Panc1 (cell line): ENCODE measurements at places on chromosomes 13 and 19.

DNA sequence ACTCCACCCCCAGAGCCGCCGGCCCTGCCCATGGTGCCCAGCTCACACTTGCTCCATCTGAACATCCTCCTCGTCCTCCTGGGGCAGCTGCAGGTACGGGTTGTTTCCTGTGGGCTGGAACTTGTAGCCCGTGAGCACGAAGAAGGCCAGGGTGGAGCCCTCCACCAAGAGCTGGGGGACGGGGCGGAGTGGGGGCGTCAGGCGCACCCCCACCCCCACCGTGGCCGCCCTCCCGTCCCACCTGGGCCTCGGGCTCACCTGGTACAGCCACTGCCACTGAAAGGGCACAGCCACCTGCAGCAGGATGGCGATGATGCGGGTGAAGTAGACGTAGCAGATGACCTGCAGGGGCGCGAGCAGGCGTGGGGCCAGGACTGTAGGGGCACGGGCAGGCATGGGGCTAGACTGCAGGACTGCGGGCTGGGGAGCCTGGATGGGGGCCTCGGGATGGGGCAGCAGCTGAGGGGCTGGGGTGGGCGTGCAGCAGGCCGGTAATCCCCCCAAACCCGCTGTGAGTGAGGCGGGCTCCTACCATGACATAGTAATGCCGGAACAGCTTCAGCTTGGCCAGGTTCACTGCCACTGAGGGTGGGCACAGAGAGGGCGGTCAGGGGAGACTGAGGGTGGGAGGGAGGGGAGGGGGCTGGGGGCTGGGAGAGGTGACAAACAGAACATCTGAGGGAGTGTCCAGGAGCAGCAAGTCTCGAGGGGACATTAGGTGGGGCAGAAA is 6.3 kb downstream of the GPR108 start:
- no peak for DNase-seq

DNA sequence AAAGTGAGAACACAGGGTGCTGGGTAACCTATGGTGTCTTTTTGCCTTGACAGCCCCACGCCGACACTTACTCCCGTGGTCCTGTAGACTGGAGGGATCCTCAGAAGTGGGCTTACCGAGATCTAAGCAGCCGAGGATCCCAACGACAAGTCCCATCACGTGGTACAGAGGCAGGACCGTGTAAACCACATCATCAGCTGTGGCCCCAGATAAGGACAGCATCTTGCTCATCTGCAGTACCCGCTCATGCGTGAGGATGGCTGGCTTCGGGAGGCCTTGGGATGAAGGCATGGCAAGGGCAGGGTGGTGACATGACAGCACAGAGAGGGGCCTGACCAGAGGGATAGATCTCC is 2.1 kb downstream of the SLC27A5 start:
- DNase-seq, result no peak

- no peak for DNase-seq
These were observed 24.3 kb downstream of the LEUTX start for GRCh38 chr19:39802958-39803357.

DNA sequence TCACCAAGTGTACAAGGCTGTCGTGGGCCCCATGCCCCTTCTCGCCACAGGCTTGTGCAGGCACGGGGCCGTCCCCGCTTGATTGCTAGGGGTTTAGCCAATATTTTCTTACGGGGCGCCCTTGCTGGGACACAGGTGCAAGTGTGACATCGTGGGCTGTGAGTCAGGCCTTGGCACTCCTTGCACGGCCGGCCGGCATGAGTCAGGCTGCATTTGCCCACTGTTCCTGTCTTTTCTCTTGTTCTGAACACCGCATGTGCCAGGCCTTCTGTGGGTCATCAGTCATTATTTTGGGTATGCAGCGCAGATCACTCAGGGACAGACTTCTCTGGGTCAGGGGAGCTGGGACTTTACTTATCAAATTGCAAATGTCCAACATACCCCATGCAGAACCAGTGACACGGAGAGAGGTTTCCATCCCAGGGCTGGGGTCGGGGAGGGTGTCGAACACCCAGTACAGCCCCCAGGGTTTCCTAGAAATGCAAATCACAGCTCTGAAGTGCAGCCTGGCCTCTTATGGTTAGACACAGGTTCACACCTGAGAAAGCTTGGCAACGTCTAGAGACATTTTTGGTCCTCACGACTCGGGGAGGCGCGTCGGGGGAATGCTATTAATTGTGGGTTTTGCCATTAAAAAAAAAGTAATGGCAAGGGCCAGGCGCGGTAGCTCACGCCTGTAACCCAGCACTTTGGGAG is 22.5 kb upstream of the KLF2 start:
- no peak for DNase-seq

GRCh38 chr19:38890686-38891085 is 8.7 kb downstream of the SIRT2 start:
- no peak for DNase-seq

GRCh38 chr13:45332036-45332830 is 8.8 kb downstream of the TPT1 start:
- DNase-seq, result no peak

DNA sequence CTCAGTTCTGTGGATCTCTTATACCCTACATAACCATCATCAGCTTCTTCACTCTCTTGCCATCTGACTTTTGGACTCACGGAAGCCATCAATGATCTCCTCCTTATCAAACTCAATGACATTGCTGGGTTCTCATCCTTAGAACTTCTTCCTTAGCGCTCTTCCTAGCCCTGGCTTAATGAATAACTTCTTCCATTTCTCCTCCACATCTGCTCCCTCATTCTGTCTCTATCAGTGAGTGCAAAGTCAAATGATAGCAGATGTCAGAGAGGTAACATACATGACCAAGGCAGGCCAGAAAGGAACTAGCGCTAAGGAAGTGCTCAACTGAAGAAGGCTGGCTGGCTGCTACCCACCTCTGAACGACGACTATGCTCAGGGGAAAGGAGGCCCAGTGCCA is 449.8 kb downstream of the COG6 start:
- DNase-seq, result no peak

DNA sequence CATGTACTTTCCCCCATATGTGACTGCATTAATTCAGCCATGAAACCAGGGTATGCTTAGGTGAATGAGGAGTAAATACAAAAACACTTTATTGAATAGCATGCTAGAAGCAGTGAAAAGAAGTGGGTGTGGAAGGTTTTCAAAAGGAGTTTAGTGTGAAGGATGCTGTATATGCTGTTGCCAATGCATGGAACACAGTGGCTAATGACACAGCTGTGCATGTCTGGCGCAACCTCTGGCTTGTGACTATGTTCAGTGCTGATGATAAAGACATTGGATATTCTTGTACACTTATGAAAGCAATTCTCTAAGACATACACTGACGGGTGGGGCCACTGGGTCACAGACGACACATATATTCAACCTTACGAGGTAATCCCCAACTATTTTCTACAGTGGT is 55.2 kb downstream of the SOX21 start:
- DNase-seq, result no peak

DNA sequence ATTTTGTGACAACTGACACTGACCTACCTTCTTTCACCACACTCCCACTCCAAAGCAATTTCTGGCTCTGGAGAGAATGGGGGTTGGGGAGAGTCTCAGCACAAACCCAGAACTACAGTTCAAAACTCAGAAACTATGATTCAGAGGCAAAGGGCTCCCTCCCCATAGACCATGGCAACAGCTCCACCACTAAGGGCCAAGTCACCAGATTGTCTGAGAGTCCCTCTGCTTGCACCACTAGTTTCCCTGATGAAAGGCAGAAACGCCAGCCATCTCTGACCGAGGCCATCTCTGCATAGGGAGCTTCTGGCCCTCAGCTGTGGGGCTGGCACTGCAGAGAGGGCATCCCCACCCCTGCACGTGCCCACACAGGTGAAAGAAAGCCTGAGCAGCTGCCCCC is 112.4 kb upstream of the VSTM2B start:
- DNase-seq, result no peak
